ENCODE measurements at places on chromosomes 11 and 22.

DNA sequence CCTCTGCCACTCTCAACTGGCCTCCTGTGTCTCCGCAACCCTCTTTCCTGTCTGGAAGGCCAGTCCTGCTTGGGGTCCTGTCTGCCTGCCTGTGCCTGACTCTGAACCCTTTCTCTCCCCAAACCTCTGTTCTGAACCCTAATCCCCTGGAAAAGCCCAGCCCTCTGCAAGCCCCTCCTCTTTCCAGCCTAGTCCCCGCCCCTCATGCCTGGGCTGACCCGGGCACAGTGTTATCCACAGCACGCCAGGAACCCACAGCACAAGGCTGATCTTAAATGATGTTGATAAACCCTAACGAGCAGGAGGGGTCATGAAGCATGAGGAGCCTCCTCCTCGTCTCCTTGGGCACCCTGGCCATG, at the start of gene IFITM10:
Gene IFITM10 (minus strand): TSS at position 115 of the 359 bp plus-strand sequence. CDS start 153 bp downstream, outside the sequence.
- no peak for DNase-seq

DNA sequence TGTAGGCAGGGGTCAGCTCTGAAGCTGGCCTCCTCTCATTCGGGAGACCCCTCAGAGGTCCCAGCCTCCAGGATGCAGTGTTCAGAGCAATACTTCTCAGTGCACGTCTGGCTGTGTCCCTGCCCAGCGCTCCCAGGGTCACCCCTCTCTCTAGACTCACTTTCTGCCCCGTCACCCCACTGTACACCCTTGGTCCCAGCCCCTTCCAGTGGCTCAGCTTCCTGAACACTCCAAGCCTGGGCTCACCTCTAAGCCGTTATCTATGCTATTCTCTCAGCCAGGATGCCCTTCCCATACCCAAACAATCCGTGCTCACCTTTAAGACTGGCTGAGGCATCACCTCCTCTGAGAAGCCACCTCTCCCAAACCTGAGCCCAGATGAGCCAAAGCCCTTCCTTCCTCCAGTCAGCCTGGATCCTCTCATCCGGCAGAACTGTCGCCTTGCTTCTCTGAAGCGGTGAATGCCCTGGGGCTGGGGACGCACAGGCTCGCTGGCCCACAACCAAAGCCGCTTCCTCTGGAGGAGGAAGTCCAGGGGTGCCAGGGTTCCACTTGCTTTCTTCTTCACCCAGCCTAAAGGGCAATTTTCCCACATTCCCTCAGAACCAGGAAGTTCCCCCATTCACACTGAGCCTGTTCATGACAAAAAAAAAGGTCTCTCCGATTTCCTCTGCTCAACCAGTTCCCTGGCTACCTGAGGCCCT, 13.7 kb upstream of the CDKN1C start:
- DNase-seq, result no peak

- no peak for DNase-seq
Measured at GRCh38 chr11:46801694-46802470, 44.2 kb downstream of the CKAP5 start.

- DNase-seq, result no peak
Measured at GRCh38 chr11:98895936-98896335, 124.8 kb upstream of the CNTN5 start.

DNA sequence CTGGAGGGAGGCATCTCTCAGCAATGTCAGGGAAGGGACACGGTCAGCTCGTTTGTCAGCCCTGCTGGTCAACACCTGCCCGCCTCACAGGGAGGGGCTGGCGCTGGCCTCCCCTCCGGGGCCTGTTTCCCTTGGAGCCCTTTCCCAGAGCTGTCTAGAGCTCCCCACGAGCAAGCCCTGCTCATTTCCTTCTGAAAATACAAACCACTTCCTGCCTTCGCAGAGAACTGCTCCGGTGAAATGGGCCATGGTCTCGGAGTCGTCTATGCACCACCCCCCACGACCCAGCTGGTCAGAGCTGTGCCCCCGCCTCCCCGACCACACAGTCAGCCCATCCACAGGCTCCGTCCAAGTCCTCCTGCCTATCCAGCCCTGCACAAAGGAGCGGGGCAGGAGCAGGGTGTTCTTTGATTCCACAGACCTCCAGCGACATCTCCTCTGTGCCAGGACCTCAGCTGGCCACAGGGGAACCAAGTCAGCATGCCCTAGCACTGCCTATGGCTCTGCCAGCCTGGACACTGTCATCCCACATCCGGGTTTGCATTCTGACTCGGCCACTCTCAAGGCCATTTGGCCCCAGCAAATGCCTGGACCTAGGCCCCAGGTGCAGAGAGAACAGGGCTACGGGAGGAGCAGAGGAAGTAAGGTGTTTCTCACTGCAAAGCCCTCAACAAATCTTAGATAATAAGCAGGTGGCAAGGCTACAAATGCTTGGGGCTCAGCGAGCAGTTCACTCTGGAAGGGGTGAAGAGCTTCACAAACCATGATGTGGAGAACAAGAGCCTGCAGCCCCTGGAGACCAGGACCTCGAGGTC, 82.1 kb upstream of the WNT11 start:
- no peak for DNase-seq

Data from GM10248 (cell line).